ENCODE measurements at places on chromosomes 6 and 20.
A peak's percentile ranks its signal among the peaks of the same experiment; 100 is the strongest.

GRCh38 chr20:34715384-34715783, 11.2 kb downstream of the TP53INP2 start:
- no peak for DNase-seq

- DNase-seq, result no peak
Measured at GRCh38 chr6:104226790-104227446, 632.8 kb downstream of the HACE1 start.

- DNase-seq, result no peak
Measured at GRCh38 chr6:88105741-88106340, 58.2 kb downstream of the SPACA1 start.

- DNase-seq, result no peak
Measured at GRCh38 chr6:75758061-75758460, 9.0 kb downstream of the MYO6 start.

DNA sequence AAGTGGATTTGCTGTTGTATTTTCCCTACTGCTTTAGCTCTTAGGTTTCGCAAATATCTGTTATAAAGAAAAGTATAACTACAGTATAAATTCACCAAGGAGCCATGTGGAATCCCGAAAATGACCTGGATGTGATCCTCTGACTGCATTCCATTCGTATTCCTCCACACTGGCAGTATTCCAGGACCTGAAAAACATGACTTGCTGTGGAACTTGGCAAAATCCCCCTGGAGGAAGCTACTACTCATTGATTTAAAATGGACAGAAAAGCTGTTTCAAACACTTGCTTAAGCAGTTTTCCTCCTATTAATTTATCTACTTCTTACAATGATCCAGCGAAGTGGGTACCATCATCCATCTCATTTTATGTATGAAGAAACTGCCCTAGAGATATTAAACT, 13.3 kb upstream of the ENPP5 start:
- peak; percentile 27 for DNase-seq

DNA sequence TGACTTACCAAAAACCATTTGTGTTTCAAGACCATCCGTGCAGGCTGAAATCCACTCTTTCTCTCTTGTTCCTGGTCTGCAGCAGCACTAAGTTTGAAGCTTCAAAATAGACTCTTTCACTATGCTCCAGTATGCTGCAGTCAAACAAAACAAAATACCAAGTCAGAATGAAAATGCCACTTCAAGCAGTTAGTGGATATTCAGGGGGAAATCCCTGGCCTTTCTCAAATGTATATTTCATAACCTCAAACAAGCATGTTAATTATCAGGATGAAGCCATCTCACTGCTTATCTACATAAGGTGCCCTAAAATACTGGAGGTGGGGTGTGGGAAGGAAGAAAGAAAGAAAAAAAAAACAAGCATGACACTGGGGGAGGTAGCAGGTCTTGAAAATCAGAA, 103.5 kb downstream of the ATXN1 start:
- no peak for DNase-seq

- no peak for DNase-seq
Measured at GRCh38 chr6:106546691-106547414, 82.4 kb downstream of the RTN4IP1 start.

GRCh38 chr20:6012179-6012578, 41.7 kb downstream of the LRRN4 start:
- DNase-seq, result no peak

- no peak for DNase-seq
Measured at GRCh38 chr6:117317261-117317660, 51.9 kb downstream of the VGLL2 start.

- no peak for DNase-seq
Measured at GRCh38 chr6:148955441-148955840, 208.6 kb downstream of the UST start.

DNA sequence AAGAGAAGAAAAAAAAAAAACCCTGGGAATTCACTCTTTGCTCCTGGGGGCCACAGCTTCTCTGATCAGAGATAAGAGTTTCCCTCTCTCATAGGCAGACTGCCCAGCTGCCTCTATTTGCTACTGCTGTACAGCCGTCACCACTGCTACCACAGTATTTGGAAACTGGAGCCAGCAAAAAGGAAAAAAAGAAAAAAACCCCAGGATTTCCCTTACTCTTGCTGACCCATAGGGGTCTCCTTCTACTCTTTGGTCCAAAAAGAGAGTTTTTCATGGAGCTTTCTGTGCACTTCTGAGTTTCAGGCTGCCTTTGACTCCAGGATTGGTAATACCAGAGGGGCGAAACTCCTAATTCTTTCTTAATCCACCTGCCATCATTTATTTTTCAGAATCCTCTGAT, 89.7 kb downstream of the MDGA1 start:
- DNase-seq, result no peak

DNA sequence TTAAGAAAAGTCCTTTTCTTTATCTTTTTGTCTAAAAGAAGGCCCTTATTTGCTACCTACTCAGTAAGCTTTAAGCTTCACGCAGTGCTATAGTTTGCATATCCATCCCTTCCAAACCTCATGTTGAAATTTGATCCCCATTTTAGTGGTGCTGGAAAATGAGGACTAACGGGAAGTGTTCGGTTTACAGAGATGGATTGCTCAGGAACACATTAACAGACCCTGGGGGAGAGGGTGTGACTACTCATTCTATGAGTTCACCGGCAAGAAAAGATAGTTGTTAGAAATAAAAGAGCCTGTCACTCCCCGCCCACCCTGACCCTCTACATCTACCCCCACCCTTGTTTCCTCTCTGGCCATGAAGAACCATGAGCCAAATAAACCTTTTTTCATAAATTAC, 546.2 kb downstream of the MEI4 start:
- DNase-seq, result no peak

- DNase-seq, result no peak
Measured at GRCh38 chr6:85516168-85516567, 66.3 kb downstream of the NT5E start.

- no peak for DNase-seq
Measured at GRCh38 chr6:21694168-21694567, 100.6 kb downstream of the SOX4 start.

- no peak for DNase-seq
Measured at GRCh38 chr6:87074101-87074621, 20.7 kb downstream of the CGA start.

DNA sequence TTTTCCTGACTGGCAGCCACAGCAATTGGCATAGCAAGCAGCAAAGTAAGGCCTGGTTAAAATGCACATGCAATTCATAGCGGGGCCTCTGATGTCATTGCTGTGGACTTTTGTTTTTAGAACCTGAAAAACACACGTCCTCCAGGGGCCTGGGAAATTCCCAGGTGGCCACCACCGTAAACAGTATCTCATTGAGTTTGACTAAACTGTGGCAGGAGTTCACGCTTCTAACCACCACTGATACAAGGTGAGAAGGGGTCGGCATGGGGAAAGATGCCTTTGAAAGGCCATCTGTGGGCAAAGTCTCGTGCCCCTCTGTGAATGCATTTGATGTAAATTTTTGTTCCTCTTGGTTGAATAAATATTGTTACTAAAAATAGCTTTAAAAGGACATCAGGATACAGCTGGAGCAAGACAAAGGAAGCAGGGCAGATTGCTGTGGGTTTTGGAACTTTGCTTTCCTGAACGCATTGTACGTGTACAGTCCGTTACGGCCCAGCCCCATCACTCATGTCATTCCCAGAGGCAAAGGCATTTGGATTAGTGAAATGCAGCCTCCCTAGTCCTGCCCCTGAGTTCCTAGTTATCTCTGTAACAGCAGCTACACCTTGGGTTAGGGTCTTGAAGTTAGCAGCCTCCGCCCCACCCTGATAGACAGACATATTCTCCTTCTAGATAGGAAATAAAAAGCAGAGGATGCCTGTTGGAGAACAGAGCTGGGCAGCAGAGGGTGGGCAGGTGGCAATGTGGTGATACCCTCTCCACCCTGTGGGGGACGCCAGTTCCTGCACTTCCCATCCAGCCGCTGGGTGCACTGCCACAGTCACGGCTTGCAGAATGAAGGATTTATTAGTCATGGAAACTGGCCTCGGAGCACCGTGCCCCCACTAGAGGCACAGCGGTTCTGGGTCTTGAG, 80.3 kb downstream of the ZDHHC14 start:
- DNase-seq, result no peak

DNA sequence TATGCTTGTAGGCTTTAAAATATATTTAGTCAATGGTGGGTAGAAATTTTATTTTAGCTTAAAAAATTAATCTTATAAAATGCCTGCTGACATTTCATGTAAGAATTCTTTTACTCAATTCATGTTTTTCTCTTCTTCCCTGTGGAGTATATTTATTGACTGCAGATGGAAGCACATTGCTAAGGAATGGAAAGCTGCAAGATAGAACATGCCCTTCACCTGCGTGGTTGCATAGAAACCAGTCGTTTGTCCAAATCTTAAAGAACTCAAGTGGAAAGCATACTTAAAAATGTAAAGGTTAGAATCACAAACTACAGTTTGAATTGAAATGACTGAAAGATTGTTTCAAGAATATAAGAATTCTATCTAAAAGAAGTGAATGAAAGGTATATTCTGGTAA, 30.7 kb downstream of the C6orf163 start:
- no peak for DNase-seq

DNA sequence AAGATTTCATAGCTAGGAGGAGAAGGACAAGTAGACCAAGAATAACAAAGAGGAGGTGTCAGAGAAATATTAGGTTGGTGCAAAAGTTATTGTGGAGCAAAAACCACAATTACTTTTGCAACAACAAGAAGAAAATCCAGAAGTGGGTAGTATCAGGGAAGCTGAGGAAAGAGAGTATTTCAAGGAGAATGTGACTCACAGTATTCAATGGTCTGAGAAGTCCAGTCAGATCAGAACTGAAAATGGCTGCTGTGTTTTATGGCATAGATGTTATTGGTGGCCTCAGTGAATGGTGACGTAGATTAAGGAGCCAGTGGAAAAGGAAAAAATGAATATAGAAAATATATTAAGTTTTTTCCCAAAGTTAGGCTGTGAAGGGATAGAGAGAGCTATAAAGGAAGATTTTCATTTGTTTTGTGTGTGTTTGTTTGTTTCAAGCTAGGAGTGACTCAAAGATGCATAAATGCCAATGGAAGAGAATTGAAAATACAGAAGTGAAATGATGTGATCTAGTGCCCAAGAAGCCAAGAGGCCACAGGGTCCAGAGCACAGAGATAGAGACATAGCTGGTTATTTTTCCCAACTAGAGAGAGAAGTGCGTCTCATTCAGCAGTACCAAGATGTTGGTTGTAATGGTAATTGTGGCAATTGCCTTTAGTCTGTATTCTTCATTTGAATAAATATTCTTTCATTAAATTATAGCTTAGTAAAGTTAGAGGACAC, 112.8 kb downstream of the ADTRP start:
- no peak for DNase-seq

GRCh38 chr6:28956331-28956730, 32.5 kb upstream of the TRIM27 start:
- no peak for DNase-seq

GRCh38 chr6:45419571-45420082, 41.9 kb upstream of the SUPT3H start:
- DNase-seq, result no peak

GRCh38 chr6:28737750-28738395, 185.9 kb downstream of the TRIM27 start:
- no peak for DNase-seq

- no peak for DNase-seq
Measured at GRCh38 chr6:153099636-153100035, 31.4 kb downstream of the RGS17 start.

DNA sequence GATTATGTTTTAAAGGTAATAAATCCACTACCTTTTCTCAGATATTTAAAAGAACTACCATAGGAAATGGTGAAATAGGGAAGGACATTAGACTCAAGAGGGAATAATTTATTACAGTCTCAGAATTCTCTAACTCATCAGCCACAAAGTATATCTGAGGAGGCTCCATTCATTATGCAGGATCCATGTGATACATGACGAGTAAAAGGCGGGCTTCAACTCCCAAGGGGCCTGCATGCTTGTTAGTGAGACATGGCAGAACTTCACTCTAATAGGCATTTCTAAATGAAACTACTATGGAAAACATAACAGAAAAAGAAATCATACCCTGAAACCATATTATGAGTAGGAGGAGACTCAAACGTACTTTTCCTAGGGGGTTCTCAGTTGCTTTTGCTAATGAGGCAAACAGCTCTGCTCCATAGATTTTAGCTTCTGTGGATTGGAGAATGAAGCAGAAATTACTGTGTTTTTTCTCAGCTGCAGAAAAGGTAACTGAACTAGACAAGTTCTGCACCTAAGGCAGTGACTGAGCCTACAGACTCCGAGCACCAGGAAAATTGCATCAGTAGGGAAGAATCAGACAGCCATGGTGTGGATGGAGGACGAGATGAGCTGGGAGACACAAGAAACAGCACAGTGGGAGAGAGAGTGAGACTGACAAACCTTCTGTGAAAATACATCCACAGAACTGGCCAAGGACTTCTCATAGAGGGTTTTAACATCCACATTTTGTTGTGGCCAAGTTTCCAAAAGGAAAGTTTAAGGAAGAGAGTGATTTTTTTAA, 254.6 kb upstream of the PRDM1 start:
- DNase-seq, result no peak

GRCh38 chr6:90428514-90428913, 131.9 kb upstream of the BACH2 start:
- no peak for DNase-seq

DNA sequence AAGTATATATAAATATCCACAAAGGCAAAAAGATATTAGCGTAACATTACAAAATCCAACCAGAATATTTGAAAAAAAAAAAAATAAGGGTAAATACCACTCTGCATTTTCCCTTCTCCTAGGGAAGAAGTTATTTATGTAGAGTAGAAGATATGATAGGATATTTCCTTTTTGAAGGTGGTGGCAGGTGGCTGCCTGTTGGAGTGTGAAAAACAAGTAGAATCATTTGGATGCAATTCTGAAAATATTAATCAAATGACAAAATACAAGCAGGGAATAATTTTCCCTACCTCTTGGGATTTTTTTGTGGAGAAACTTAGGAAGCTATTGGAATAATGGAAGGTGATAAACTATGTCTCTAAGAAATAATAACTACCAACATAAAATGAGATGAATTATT, 62.5 kb upstream of the OGFRL1 start:
- DNase-seq, result no peak
